H9 (cell line): ENCODE measurements at places on chromosomes 2 and 18. TPM values are rescaled to one million over a fixed set of nuclear protein-coding genes. Genes with fewer than 3 reads are reported as not detected.

Gene NT5C1B
- total RNA-seq = not detected in 2 replicates

Gene ARHGAP28
- 7.9 and 9.2 TPM in 2 replicates for total RNA-seq

Gene WDPCP
- 17.4 and 22.4 TPM in 2 replicates for total RNA-seq

Gene INHA
- total RNA-seq = 0.24 and 0.31 TPM in 2 replicates

Gene SERPINB10
- not detected in 2 replicates for total RNA-seq

Gene INPP5D
- total RNA-seq = 12.7 and 13.1 TPM in 2 replicates

Gene SPC25
- total RNA-seq = 28.5 and 31.5 TPM in 2 replicates

Gene MYCN
- 100.0 and 105 TPM in 2 replicates for total RNA-seq

Gene ATP6V1B1
- total RNA-seq = not detected in 2 replicates

Gene OR6B2
- total RNA-seq = not detected in 2 replicates

Gene ERBB4
- total RNA-seq = 0.04 and 0.22 TPM in 2 replicates

Gene SUPT7L
- total RNA-seq = 28.9 and 30.4 TPM in 2 replicates

Gene CYS1
- 0.07 and 0.35 TPM in 2 replicates for total RNA-seq

Gene CIAO1
- 67.6 and 71.9 TPM in 2 replicates for total RNA-seq

Gene STPG4
- 0.13 and 0.42 TPM in 2 replicates for total RNA-seq

Gene CROCC2
- not detected in 2 replicates for total RNA-seq

Gene CPLX4
- not detected in 2 replicates for total RNA-seq

Gene ERLEC1
- 21.6 and 23.3 TPM in 2 replicates for total RNA-seq

Gene MDH1
- 317 and 324 TPM in 2 replicates for total RNA-seq

Gene GFPT1
- total RNA-seq = 75.8 and 84.4 TPM in 2 replicates

Gene FAM110C
- total RNA-seq = 3.4 and 3.6 TPM in 2 replicates

Gene NPHP1
- total RNA-seq = 2.1 and 2.8 TPM in 2 replicates

Gene CACNB4
- total RNA-seq = 1.4 and 1.5 TPM in 2 replicates

Gene ASB1
- total RNA-seq = 46.0 and 49.4 TPM in 2 replicates

Gene CHN1
- 33.9 and 37.0 TPM in 2 replicates for total RNA-seq

Gene IL36A
- not detected in 2 replicates for total RNA-seq

Gene MTHFD2
- total RNA-seq = 186 and 201 TPM in 2 replicates

Gene MATN3
- total RNA-seq = 12.2 and 13.5 TPM in 2 replicates

Gene PROC
- 0.37 and 0.61 TPM in 2 replicates for total RNA-seq

Gene AFF3
- total RNA-seq = 0.15 and 0.22 TPM in 2 replicates

Gene MC5R
- total RNA-seq = not detected in 2 replicates

Gene FBXO15
- total RNA-seq = 0.39 and 0.48 TPM in 2 replicates

Gene CTAGE1
- total RNA-seq = not detected in 2 replicates

Gene DNAJC5G
- 0.37 and 0.44 TPM in 2 replicates for total RNA-seq

Gene C2orf15
- 5.6 and 6.2 TPM in 2 replicates for total RNA-seq

Gene DCDC2C
- not detected in 2 replicates for total RNA-seq

Gene TMEM131
- total RNA-seq = 20.9 and 22.3 TPM in 2 replicates

Gene EGR4
- 0.85 and 1.2 TPM in 2 replicates for total RNA-seq

Gene STARD6
- not detected in 2 replicates for total RNA-seq

Gene TTN
- 0.59 and 0.70 TPM in 2 replicates for total RNA-seq

Gene CFAP65
- total RNA-seq = 0.18 and 0.20 TPM in 2 replicates

Gene DYNC2LI1
- total RNA-seq = 8.1 and 8.5 TPM in 2 replicates

Gene POTEE
- 1.1 and 1.2 TPM in 2 replicates for total RNA-seq

Gene PSD4
- total RNA-seq = 1.0 and 1.5 TPM in 2 replicates
